ENCODE measurements at places on chromosomes 2 and 18.

DNA sequence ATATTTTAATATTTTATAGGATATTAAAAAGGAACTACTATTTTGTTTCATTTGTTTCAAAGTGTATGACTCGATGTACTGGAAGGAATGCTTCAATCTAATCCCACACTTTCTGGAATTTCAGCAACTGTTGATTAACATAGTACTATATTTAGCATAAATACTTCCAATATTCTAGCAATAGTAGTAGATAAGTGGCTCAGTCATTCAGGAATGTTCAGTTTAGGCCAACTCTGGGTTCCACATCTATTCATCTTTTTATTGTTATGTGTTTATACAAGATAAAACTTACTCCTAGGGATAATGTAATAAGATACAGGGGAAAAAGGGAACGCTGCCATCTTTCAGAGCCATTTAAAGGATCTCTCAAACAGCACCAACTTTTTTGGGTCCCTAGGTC, 22.3 kb upstream of the ORC2 start:
- no peak for DNase-seq

DNA sequence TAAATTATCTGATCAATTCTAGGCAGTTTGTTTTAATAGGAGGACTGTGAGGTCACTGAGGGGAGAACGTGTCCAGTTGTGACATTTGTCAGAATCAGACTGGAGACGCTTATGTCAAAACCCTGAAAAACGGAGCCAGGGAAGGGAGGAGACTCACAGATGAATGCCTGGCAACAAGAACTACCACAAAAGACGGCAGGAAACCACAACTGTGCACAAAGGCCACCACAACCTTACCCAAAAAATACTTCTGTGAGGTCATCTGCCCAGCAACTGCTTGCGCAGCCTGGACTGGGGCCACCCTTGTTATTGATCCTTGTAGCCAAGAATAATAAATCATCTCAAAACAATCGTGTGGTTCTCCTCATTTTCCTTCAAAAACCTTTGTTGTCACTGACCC, 173.0 kb upstream of the ALKAL2 start:
- no peak for DNase-seq

DNA sequence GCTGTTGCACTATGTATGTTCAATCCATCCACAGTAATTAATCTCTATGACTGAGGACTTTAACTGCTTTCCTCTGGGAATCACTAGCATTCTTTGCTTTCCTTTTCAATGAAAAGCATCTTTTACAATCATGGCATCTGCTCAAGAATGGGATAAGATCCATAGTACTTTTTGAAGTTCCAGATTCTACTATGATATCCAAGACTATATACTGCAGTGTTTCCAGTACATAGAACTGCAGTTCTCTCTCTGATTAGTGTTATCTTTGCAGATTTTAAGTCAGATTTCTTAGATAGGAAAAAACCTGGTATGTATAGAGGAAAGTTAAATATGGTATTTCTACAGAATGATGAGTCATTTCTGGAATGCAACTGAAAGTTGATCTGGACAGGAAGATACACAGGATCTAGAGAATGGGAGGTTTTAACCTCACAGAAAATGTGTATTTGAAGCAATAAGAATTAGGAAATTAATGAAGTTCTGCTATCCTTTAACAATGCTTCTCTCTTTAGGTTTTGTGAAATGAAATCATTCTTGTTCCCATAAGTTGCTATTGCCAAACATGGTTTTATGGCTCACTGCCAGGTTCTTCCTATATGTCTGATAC, 670.7 kb downstream of the ERBB4 start:
- DNase-seq, result no peak

DNA sequence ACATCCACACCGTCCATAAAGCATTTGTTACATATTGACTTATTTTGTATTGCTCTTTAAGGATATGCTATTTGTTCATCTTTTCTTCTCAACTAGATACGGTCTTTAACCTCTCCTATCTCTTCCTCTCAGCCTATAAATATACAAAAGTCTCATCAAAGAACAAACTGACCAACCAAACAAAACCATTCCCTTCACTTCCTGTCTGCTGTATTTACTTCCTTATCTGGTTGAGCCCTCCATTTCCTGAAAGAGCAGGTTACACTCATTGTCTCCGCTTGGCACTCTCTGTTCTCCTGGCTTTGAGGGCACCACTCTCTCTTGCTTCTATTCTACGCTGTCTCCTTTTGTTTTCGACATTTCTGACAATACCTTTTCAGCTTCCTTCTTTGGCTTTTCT, 431.9 kb upstream of the TCF4 start:
- DNase-seq, result no peak

DNA sequence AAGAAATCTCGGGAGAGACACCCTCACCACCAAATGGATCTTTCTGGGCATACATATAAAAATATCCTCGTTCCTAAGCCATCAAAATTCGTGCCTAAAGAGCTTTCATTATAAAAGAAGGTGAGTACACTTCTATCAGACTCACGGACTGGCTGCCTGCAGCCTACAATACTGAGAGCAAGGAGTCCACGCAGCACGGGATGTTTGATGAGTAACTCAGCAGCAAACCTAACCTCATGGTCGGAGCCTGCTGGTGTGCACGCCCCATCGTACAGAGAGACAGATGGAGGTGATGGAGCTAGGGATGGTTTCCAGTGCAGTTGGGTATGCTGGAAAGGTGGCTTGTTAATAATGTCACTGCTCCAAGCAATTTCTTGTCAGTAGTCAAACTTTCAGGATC, 256.2 kb downstream of the FIGN start:
- DNase-seq, result no peak

DNA sequence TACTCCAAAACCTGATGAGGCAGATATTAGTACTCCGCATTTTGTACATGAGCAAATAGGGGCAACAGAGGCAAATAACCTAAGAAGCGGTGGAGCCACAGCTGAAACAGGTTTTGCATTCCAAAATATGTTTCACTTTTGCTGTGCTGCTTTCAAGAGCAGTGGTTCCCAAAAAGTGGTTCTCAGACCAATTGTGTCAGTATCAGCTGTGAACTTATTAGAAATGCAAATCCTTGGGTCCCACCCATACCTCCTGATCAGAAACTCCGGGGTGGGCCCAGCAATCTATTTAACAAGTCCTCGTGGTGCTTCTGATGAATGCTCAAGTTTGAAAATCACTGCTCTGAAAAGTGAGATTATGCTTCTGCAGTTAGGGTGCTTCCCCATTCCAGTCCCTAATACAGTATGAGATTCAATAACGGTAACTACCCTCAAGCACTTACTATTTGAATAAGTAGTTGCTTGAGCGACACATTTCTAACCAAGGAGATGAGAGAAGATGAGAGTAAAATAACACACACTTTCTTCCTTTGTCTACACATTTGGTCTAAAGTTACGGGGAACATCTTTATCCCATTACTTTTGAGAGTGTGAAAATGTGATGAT, 17.8 kb upstream of the TCF4 start:
- no peak for DNase-seq

GRCh38 chr2:172084395-172084644, 987 bp upstream of the DLX1 start:
- DNase-seq, result no peak

DNA sequence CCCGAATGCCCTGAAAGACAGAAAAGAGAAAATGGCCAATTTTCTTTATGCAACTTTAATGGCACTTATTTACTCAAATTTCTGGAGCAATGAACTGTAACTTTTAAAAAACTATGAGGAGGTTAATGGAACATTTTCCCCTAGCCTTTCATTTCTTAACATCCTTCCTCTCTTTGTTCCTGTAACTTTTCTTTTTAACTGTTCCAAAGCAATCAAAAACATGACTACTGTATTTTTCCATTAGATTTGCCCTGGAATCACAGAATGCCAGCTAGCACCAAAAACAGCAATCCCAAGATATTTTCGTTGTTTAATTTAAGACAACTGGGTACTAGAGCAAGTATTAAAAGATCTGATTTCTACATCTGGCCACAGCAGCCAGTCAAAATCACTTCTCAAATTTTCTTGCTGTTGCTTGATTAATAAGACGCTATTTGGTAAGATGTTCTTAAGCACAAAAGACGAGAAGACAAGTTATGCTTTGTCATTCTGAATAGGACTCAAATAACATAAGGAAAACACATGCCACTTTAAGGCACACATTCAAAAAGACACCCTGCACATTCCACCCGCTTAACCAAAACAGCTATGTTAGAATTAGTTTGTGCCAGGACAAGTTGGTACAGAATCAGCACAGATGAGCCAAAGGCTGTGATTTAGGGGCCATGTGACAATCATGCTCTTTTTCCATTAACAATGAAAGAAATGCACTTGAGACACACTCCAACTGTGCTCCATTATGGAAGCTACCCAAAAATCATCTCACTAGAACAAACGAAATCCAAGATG, 3.6 kb downstream of the STARD7 start:
- no peak for DNase-seq

DNA sequence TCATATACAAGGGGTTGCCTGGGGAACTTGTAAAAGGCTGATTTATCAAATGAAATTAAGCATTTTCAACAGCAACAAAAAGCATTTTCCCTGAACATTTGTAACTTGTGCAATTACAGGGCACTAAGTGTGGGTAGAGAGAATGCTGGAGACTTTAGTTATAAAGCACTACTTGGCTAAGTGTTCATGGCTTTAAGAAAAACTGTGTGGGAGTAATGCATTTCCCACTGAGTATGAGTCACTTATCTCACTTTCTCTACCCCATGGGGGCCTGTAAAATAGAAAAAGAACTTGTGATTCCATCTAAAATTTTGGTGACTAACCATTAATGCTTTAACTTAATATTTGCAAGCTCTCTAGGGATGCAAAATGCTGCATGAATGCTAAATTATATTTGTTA, 193.4 kb downstream of the CCDC102B start:
- no peak for DNase-seq

DNA sequence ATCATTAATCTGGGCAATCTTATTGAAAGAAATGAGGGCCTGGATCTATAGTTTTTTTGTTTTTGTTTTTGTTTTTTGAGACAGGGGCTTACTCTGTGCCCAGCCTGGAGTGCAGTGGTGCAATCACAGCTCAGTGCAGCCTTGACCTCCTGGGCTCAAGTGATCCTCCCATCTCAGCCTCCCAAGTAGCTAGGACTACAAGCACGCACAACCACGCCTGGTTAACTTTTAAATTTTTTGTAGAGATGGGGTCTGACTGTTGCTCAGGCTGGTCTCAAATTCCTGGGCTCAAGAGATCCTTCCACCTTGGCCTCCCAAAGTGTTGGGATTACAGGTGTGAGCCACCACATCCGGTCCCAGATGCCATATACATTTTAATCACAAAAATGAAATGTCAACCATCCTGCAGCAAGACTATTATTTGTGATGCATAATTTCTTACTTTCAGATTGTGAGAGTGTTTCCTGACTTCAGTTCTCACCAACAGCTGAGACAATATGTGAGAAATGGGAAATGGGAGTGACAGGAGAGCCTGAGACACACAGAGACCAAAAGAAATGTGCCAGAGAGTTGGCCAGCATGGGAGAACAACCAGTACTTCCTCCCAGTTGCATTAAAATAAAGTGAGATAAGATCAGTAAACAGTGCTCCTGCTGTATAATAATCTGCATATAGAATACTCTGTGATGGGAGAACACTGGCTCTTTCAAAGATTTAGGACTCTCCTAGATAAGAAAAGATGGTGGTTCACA, 87.6 kb downstream of the METTL8 start:
- DNase-seq, result no peak

DNA sequence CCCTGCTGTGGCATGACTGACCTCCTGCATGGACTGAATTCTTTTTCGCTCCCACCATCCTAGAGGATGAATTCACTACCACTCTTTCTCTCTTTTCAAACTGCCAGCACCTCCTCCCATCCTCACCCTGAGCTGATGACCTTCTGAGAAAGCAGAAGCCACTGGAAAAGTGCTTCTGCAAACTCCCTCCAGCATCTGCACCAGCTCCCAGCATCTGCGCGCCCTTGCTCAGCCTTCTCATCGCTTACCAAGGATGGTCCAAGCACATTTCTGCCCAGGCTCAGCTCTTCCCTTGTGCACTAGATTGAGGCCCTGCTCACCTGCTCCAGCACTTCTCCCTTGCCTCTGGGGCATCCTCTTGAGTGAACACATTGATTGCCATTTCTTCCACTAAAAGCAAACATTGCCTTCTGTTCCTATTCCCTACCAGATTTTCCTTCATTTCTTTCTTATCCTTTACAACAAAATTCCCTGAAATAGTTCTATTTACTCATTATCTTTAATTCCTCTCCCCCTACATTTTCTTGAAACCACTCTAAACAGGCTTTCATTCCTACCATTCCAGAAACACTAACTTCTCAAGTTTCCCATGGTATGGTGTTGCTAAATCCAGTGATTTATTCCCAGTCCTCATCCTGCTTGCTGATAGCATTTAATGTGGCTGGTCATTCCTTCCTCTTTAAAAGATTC, 42.7 kb upstream of the IL1RL1 start:
- no peak for DNase-seq

- no peak for DNase-seq
Measured at GRCh38 chr2:182020286-182021070, 34.8 kb downstream of the PPP1R1C start.

DNA sequence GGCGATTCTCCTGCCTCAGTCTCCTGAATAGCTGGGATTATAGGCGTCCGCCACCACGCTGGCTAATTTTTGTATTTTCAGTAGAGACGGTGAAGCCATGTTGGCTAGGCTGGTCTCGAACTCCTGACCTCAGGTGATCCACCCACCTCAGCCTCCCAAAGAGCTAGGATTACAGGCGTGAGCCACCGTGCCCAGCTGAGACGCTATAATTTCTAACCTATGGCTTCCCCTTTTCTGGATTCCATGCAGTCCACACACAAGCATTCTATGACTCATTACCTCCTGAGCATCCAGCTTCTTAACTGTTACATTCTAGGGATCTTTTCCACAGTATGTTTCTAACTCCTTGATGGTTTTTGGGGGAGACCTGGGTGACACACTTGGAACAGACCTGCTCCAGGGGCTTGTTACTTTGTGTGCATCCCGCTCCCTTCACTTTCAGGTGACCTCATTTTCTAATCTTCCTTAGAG, 11.8 kb upstream of the KCMF1 start:
- no peak for DNase-seq

- no peak for DNase-seq
Measured at GRCh38 chr2:178796079-178796677, 11.0 kb downstream of the TTN start.

DNA sequence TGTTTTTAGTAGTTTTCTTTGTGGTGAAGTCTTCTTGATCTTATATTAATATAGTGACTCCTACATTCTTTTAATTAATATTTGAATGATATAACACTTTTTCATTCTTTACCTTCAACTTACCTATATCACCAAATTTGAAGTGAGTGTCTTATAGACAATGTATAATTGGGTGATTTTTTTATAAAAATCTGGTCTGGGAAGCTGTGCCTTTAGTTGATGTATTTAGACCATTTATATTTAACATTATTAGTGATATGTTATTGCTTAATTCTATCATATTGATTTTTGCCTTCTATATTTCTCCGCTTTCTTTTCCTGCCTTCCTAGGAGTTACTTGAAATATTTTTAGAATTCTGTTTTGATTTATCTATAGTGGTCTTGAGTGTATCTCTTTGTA, 16.4 kb downstream of the TMEM182 start:
- no peak for DNase-seq

GRCh38 chr2:19435815-19436214, 77.4 kb upstream of the OSR1 start:
- DNase-seq, result no peak
